ENCODE measurements at places on chromosomes 12 and 14.
A peak's percentile ranks its signal among the peaks of the same experiment; 100 is the strongest.

- DNase-seq: no peak
Measured at GRCh38 chr14:100350276-100350926, 27.3 kb downstream of the SLC25A47 start.

DNA sequence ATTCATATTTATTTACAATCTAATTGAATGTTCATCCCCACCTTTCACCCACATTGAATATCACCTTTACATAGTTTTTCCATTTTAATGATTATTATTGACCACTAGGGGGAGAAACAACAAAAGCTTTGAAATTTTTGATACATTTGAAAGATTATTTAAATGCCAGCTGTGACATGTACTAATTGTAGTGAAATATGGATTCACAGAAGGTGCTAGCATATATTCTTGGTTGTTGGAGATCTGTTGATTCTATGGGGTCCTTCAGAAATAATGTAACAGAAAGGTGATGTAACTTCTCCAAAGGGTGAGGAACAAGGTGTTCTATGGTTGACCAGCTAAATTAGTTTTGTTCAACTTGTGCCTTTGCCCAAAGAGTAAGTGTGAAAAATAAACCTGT lies 22.4 kb upstream of the GPR33 start:
- DNase-seq: peak; percentile 9

GRCh38 chr12:48003226-48004052 lies 837 bp downstream of the COL2A1 start:
- DNase-seq: no peak

DNA sequence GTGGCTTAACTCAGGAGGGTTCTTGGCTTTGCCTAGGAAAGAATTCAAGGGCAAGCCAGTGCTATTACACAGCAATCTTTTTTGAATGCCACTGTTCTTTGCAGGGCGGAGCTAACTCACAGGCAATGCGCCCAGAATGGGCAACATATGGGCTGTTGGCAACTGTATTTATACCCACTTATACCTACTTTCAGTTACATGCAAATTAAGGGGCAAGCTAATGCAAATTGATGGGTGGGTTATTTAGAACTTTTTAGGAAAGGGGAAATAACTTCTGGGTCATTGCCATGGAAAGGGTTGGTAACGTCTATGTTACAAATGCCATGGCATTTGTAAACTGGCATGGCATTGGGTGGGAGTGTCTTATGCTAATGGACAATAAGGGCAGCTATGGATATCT lies 85.4 kb downstream of the C12orf50 start:
- DNase-seq: no peak

DNA sequence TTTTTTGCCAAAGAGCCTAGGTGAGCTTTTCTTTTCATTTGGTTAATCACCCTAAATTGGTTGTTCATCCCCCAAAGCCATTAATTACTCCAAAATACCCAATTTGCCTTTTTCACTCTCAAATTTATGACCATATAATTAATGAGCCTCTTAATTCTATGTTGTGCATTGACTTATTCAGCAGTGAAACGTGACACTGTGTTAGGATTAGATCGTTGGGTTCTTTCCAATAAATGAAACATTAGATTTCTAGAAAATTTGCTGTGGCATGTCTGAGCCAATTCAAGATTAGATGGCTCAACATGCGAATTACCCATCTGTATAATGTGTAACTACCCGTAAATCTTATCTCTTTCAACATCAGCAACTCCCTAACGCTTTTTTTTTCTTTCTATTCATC lies 273.4 kb downstream of the BMP4 start:
- no peak for DNase-seq

DNA sequence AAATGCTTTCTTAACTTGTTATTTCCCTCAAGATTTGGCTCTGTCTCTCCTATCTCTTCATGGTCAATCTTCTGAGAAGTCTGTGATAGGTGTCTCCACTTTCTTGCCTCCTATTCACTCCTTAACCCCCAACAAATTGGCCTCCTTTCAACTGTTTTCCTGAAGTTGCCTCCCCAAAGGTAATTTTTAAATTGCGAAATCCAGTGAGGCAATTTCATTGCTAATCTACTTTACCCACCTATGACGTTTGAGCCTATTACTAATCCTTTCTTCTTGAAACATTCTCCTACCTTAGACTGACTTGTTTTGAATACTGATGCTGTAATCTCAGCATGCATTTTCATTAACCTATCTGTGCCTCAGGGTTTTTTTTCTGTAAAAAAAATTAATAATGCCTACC lies 6.0 kb upstream of the KCNH5 start:
- no peak for DNase-seq

DNA sequence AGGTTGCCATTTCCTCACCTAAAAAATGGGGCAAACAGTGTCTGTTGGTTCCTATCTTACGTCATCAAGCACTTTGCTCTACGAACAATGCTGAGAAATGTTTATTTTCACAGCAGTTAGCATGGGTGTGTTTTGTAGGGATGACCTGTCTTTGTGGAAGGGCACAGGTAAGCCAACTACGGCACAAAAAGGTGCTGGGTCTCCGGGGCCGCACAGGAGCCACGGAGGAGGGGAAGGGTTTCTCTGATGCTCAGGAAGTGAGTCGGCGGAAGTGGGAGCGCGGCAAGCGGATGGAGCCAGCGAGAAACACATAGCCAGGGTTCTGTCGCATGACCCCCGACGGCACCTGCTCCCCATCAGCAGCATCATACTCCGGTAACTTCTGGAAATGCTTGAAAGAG lies 65.6 kb upstream of the TCL1B start:
- DNase-seq: peak; percentile 76

DNA sequence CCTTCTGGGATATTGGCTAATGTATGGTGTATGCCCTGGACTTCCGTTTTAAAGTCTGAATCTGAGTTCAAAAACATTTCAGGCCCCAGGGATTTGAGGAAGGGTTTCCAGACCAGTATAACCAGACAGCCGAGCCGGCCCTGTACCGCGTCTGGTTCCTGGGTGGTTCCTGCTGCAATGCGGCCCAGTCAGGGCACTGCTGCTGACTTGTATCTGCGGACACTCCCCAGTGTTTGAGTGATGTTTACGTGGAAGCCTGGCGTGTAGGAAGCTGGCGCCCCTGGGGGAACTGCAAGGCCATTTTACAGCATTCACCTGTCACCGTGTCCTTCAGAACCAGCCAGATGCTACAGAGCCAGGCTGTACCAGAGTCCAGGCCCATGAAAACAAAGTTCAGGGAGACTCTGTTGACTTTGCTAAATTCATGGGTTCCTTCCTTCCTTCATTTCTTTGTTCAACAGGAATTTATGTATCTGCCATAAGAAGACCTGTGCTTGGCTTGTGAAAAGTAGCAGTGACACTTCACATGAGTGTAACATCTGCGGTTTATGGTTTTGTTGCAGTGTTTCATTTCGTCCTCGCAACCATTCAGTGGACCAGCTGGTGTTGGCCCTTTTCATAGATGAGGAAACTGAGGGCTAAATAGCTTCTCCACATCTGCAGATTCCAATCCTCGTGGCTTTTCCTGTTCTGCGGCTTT lies 16.8 kb downstream of the EML1 start:
- no peak for DNase-seq

DNA sequence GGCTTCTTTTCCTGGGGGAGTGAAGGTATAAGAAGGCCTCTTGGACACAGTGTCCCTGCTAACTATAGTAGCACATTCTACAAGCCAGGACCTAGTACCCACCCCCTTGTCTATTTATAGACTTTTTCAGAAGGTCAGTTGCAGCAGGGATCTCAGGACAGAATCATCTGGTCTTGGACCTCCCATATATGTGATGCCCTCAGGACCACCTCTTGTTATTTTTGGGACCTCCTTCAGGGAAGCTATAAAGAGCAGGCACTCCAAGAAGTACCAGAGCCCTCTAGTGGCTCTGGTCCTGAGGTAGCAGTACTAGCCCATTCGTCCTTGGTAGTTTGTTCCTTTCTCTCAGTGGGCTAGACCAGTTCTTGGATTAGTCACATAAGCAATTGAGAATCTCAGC lies 4.3 kb downstream of the COQ10A start:
- DNase-seq: no peak

GRCh38 chr12:57235017-57235727 lies 5.7 kb downstream of the SHMT2 start:
- DNase-seq: peak; percentile 43

DNA sequence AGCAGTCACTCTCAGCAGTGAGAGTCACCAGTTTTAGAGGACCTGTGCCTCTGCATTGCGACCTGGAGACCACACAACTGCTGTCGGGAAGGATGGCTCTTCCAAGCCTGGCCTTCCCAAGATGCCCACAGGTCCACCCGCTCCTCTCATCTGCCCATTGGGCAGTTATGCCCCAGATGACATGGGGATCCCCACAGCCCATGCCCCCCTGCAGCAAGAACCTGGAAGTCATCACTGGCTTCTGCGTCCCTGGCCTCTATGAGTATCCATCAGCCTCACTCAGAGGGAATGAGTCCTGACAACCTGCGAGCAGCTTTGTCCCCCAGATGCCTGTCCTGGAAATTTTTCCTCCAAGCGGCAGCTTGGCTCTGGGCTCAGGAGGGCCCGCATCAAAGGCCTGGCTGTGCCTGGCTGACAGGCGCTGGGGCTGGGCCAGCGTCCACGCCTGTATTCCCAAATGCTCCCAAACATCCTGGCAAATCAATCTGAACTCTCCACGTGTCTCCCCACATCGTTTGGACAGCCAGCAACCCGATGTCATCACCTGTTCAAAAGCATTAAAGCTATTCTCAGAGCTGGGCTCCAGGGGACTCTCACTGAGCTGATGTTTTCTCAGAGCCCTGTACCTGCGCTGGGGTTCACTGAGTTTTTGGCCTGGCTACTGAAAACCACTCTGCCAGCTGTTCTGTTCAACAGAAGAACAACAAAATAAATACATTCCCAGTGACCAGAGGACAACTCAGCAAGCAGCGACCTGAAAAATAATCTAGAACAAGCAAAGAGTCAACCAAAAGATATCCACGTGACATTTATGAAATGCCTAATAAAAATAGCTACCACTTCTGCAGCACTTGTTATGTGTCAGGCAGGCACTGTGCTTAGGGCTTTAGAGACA lies 57.8 kb downstream of the CLMN start:
- DNase-seq: no peak

- no peak for DNase-seq
Measured at GRCh38 chr12:76943008-76943407, 64.2 kb upstream of the CSRP2 start.

- no peak for DNase-seq
Measured at GRCh38 chr12:118050972-118051910, 9.7 kb downstream of the WSB2 start.
